ENCODE measurements at places on chromosomes 6 and 20.

DNA sequence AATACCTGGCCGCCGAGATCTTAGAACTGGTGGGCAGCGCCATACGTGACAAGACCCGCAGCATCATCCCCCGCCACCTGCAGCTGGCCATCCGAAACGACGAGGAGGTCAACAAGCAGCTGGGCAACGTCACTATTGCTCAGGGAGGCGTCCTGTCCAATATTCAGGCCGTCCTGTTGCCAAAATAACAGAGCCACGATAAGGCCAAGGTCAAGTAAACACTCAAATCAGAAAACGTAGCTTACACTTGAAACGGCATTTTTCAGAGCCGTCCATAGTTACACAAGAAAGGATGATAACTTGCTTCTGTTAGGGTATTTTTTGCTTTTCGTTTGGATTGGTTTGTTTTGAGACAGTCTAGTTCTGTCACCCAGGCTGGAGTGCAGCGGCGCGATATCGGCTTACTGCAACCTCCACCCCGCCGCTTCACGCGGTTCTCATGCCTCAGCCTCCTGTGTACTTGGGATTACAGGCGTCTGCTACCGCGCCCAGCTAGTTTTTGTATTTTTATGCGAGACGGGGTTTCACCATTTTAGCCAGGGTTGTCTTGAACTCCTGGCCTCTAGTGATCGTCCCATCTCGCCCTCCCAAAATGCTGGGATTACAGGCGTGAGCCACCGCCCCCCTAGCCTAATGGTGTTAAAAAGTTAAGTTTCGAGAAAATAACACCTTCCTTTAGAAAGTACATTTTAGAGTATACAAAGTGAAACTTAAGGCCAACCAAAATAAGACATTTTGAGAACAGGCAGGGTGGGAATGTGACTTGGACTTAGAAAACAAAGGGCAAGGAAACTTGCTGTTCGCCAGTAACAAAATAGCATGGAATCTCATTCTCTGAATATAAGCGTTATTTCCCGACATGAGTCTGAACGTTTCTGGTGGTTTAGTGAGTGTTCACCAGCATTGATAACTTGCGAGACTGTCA lies 42.8 kb upstream of the HFE start:
- DNase-seq: no peak

DNA sequence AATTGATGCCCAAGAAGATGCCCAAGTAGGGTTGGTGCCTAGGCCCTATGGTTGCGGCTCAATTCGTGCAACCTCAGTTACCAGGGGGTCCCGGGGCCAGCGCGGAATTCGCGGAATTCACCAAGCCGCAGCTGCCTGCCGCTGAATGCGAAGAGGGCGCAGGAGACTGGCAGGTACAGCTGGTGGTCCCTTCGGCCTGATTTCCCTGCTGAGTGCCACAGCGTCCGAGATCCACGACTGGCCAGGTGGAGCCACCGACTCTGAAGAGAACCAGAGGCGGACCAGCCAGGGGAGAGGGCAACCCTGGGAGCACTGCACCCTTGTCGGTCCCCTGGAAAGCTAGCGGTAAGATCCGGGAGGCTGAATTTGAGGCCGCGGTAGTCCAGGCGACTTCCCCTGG lies 6.8 kb upstream of the TFAP2D start:
- DNase-seq: no peak

DNA sequence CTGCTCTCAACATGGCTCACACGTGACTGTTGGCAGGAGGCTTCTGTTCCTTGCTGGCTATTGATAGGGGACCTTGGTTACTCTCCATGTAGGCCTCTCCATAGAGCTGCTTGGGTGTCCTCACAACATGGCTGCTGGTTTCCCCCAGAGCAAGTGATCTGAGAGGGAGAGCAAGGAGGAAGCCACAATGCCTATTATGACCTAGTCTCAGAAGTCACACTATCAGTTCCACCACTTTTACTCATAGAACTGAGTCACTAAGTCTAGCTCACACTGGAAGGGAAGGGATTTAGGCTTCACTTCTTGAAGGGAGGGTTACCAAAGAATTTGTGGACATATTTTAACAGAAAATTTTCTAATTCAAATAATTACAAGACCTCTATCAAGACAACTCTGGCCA lies 8.7 kb upstream of the NOP56 start:
- DNase-seq: no peak

- DNase-seq: peak; percentile 54
Measured at GRCh38 chr20:23928788-23929187, 49.2 kb upstream of the CST5 start.

DNA sequence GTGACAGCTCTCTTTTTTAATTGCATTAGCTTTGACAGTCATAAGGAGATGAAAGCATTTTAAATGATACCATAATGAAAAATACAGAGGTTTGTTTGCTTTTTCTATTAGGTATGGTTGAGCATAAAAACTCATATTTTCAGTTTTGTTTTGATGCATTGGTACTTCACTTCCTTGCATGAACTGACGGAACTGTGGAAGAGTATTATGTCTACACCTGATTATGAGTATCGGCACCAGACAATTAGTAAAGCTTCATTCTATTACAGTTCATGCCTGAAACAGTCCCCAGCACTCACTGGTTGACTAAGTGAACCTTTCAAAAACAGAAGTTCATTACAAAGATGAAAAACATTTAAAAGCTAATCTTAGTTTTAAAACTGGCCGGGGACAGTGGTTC lies 593.0 kb downstream of the GRIK2 start:
- no peak for DNase-seq

- no peak for DNase-seq
Measured at GRCh38 chr20:54485631-54486030, 10.2 kb downstream of the DOK5 start.

GRCh38 chr6:137762168-137763090 lies 104.6 kb upstream of the TNFAIP3 start:
- DNase-seq: no peak

- no peak for DNase-seq
Measured at GRCh38 chr6:89997456-89998445, 103.5 kb downstream of the GJA10 start.

DNA sequence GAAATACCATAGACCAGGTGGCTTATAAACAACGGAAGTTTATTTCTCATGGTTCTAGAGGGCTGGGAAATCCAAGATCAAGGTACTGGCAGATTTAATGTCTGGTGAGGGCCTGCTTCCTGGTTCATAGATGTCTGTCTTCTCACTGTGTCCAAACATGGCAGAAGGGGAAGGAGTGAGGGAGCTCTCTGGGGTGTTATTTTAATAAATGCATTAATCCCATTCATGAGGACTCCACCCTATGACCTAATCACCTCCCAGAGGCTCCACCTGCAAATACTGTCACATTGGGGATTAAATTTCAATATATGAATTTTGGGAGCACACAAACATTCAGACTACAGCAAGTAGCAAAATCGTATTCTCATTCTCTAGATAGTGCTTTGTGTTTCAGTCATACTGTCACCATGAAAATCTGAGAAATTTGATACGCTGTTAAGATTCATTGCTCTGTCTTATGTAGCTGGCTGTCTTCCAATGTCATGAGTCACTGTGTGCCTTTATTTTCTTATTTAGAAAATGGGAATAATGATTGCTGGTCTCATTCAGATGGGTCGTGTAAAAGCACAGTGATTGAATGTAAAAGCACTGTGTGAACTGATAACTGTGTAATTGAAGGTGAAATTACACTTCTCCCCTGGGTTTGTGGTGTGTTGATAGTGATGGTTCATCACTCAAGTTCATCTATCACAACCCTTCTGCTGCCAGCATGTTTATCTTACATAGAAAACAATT lies 8.9 kb upstream of the ERVFRD-1 start:
- no peak for DNase-seq

- DNase-seq: no peak
Measured at GRCh38 chr6:44042261-44042988, 84.8 kb downstream of the MRPL14 start.

GRCh38 chr20:49306903-49307620 lies 29.2 kb upstream of the ZNFX1 start:
- no peak for DNase-seq

GRCh38 chr20:9884666-9885065 lies 45.8 kb upstream of the PAK5 start:
- no peak for DNase-seq

DNA sequence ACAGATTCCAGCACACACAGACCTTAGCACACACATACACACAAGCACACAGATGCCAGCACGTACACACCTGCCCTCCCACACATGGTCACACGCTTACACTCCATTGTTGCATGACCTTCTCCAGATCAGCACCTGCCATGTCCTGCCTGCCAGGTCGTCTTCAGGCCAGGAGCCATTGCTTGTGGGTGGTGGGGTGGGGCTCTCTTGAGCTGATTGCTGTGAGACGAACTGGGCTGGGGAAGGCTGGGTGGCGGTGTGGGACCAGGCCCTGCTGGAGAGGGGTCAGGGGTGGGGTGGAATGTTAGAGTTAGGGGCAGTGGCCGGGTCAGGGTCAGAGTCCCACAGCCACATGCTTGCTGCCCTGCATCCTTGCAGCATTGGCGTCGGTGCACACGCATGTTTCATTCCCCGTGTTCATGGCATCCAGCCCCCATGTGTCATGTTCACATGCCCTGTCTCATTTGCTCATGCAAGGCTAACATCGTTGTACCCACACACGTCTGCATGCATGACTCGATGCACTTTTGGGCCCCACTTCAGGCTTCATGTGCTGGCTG lies 6.5 kb upstream of the NPBWR2 start:
- DNase-seq: no peak

DNA sequence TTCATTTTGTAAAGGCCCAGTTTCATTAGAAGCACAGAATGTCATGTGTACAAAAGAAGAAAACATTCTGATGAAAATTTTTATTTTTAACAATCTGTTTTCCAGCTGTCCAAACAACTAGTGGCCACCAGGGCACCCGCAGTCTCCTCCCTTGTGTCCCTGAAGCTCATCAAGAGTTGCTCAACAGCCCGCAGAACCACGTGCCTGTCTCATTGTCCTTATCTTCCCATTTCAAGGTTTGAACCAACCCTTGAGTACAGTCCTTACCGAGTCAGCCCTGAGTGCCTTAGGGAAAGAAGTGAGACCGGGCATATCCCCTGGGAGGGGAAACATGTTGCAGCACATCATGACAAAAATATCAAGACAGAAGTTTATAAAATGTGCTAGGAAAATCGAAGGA lies 15.9 kb upstream of the ZNF133 start:
- DNase-seq: no peak

- no peak for DNase-seq
Measured at GRCh38 chr20:58481481-58482021, 33.6 kb downstream of the APCDD1L start.

GRCh38 chr6:37783856-37784584 lies 35.5 kb upstream of the ZFAND3 start:
- DNase-seq: no peak

GRCh38 chr20:3633913-3634478 lies 29.2 kb downstream of the GFRA4 start:
- peak; percentile 53 for DNase-seq

DNA sequence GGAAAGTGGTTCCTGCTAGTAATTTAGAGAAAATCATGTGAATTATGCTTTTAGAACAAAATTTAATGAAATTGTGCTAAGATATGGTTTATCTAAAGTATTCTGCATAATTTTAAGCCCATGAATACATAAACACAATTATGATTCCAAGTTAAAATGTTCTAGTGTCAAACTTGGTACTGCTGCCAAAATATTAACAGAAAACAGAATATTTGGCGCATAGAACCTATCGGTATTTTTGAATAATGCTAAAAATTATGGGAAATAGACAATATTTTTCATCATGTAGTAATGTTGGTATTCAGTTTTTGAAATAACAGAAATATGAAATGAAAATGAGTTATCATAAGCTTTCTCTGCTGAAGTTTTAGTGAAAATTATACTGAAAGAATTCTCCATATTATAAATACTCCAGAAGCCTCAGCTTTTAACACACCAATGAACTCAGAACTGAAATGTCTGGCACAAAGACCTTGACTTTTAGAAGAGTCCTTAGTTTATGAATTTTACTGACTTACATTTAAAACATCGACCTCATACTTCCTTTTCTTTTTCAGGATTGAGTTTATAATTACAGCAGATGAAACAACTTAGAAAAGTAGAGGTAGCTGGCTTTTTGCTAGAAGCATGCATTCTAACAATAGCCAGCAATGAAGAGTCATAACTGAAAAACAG lies 1192.3 kb upstream of the GJE1 start:
- no peak for DNase-seq

GRCh38 chr6:24691550-24691949 lies 24.7 kb downstream of the ACOT13 start:
- no peak for DNase-seq

- DNase-seq: no peak
Measured at GRCh38 chr6:18640754-18641153, 253.6 kb downstream of the RNF144B start.

DNA sequence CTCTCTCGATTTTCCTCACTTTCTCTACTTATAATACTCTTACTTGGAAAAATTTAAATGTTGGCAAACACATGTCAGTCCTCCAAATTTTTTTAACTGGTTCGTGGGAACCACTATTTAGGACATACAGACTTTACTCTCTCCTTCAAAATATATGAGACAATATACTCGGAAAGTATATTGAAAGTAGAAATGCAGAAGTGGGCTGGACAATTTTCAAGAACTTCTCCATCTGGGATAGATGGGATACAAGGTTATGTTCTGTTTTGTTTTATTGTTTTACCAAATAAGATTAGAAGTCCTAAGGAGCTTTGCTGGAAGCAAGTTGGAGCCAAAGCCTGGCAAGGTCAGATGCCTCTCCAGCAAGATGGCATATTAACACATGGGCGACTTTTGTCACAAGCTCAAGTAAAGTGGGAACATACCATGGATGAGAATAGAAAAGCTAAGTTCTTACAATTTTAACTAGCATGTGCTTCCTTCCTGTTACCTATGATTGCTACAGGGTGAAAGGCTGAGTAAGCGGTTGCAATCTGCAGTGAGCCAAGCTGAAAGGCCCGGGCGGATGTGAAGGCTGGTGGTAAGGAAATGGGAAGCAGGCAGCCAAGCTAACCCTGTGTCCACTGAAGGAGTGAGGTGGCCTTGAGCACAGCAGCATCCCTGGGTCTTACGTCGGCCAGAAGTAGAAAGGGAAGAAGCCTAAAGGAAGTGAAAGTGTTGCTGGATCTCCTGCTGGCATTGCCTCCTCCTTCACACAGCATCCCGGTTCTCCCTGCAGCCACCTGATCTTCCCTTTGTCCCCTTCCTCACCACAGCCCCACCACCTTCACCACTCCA lies 7.1 kb downstream of the MAP3K5 start:
- DNase-seq: no peak

GRCh38 chr6:96812077-96812703 lies 25.1 kb downstream of the GPR63 start:
- DNase-seq: no peak

DNA sequence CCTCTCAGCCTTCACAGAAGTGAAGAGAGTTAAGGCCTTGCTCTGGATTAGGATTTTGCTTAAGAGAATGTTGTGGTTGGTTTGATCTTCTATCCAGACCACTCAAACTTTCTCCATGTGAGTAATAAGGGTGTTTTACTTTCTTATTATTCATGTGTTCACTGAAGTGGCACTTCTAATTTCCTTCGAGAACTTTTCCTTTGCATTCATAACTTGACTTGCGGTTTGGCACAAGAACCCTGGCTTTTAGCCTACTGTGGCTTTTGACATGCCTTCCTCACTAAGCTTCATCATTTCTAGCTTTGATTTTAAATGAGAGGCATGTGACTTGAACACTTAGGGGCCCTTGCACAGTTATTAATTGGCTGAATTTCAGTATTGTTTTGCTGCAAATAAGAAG lies 166.1 kb upstream of the OPRM1 start:
- DNase-seq: no peak

- DNase-seq: no peak
Measured at GRCh38 chr6:14645221-14645620, 527.6 kb downstream of the CD83 start.

- no peak for DNase-seq
Measured at GRCh38 chr6:42171813-42172581, 1.2 kb upstream of the GUCA1A start.

- DNase-seq: peak; percentile 78
Measured at GRCh38 chr6:27251606-27252251, 4.2 kb downstream of the PRSS16 start.
